ENCODE measurements at places on chromosomes 4 and X.

- DNase-seq: no peak
Observed at GRCh38 chr4:168755598-168756477, 254.2 kb downstream of the CBR4 start.

DNA sequence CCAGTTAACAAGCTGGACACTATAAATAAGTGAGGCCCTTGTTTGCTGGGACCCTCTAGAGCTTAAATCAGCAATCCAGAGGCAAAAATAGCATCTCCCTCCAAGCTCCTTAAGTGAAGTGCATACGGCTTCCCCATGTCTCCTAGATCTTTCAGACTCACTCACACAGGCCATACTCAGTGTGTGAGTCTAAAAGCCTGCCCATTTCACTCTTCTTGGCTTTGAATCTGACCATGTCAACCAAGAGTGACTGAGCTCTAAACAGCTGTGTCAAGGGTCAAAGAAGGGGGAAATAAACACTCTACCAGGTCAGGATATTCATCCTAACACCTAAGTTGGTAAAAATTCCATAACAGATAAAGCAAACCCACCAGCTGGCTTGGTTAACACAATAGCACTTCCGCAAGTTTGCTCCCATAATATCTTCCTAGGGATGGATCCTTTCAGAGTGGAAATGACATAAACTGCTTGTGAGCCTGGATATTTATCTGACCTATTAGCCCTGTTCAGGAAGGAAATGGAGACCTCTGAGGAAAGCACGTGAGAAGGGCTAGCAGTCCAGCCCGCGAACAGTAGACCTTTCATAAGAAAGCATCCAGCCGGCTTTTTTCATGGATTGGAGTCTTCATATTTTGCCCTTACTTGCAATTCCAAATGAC is 65.6 kb downstream of the MID1 start:
- DNase-seq: no peak

GRCh38 chr4:109801895-109802319 is at the start of gene CFI:
TSS of gene CFI (minus strand) at chr4:109801999. CDS start at chr4:109801971, 28 bp downstream.
- DNase-seq: peak; percentile 55

- no peak for DNase-seq
Observed at GRCh38 chrX:78665342-78665741, 6.2 kb upstream of the RTL3 start.

DNA sequence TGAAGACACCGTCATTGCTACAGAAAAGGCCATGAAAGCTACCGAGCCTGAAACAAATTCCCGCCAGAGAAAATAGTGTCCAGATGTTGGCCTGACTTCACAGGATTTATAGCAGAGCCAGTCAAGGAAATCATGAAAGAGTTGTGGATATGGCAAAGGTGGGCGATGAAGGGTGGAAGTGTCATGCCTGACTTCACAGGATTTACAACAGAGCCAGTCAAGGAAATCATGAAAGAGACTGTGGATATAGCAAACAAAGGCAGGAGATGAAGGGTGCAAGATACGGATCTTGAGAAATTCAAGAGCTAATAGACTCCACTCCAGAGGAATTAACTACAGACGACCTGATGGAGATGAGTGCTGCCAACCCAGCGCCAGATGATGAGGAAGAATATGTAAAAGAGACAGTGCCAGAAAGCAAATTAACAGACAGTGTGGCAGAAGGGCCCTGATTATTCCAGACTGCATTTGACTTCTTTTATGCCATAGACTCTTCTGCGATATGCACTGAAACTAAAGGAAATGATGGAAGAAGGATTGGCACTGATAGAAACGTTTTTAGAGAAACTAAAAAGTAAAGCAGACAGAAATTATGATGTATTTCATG is 17.2 kb downstream of the TRMT44 start:
- no peak for DNase-seq

Measured in glomerular endothelial cell (primary cell).